ENCODE measurements at places on chromosomes 11 and 22.

- peaks cover 35% of the 10 kb centered on the region for H3K4me1 ChIP-seq
- H3K27ac ChIP-seq = no peak overlapping the region
- DNase-seq = no peak
- no peaks in the 10 kb centered on the region for H3K27me3 ChIP-seq
Measured at GRCh38 chr22:42949159-42949558, 65.8 kb downstream of the PACSIN2 start.

- H3K27me3 ChIP-seq = no peaks in the 10 kb centered on the region
- no peak overlapping the region for H3K4me3 ChIP-seq
- peak; percentile 46 for DNase-seq
- no peaks in the 10 kb centered on the region for H3K36me3 ChIP-seq
- peaks cover 23% of the 10 kb centered on the region for H3K4me1 ChIP-seq
- H3K27ac ChIP-seq = no peak overlapping the region
Measured at GRCh38 chr11:11510939-11511338, 110.9 kb downstream of the GALNT18 start.

DNA sequence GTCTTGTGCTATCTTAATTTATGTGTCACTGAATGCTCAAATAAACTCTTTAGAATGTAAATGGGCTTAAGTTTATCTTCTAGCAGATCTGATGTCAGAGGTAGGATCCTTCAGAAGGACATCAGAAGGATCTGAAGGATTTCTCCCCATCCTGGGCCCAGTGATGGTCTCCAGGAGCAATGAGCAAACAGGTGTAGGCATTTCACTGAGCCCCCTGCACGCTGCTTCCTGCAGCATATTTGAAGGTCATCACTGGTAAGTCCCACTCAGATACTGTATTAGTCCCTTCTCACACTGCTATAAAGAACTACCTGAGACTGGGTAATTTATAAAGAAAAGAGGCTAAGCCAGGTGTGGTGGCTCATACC is 4.5 kb downstream of the GSTP1 start:
- peaks cover 11% of the 10 kb centered on the region for H3K4me1 ChIP-seq
- no peak for DNase-seq
- no peaks in the 10 kb centered on the region for H3K27me3 ChIP-seq
- no peak overlapping the region for H3K27ac ChIP-seq

GRCh38 chr11:121235057-121235456 is 57.5 kb upstream of the SC5D start:
- H3K4me3 ChIP-seq = no peak overlapping the region
- no peak overlapping the region for H3K27ac ChIP-seq
- H3K27me3 ChIP-seq = no peaks in the 10 kb centered on the region
- H3K36me3 ChIP-seq = no peaks in the 10 kb centered on the region
- no peak for DNase-seq
